Caco-2 (cell line): ENCODE measurements at places on chromosomes 16 and 17. TPM values are rescaled to one million over a fixed set of nuclear protein-coding genes. Genes with fewer than 3 reads are reported as not detected.

GRCh38 chr17:40565769-40566409 is 617 bp upstream of the CCR7 start:
- no peak for DNase-seq

GRCh38 chr16:48276102-48276501 is 28.8 kb upstream of the ABCC11 start:
- no peak for DNase-seq

DNA sequence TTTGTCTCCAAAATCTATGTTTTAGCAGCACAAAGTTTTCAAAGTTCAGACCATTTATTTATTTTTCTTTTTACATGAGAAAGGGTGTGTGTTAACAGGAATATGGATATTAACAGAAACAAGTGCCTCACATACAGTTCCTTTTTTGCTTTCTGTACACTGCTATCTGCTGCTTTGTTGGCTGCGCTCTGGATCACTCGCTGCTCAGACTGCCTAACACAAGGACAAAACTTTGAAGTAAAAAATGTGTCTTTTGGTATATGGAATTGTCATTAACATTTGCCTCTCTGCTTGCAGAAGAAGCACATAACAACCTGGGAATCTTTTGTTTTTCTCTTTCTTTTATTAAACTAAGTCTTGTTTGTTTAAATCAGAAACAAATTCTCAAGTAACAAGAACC is 262.8 kb downstream of the ZFHX3 start:
- no peak for DNase-seq

DNA sequence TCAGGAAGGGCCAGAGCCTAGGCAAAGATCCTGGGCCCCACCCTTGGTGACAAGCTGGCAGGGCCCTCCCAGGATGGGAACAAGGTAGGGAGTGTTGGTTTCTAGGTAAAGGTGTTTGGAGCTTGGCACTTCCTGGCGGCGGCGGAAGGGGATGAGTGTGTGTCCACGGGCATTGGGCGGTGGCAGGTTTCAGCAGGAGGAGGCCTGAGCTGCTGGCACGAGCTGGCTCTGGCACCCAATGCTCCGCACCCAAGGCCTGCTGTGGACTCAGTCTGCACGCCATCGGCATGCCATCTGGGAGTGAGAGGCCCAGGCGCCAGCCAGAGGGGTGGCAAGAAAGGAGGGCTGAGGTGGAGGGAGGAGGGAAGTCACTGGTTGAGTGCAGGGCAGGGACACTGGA is 46.9 kb upstream of the TAC4 start:
- DNase-seq, result no peak

- DNase-seq, result no peak
Measured at GRCh38 chr16:23952128-23952970, 116.6 kb downstream of the PRKCB start.

GRCh38 chr17:43468691-43469139 is 15.1 kb upstream of the DHX8 start:
- no peak for DNase-seq

GRCh38 chr16:12079412-12079965 is 103.0 kb downstream of the SNX29 start:
- no peak for DNase-seq

GRCh38 chr17:27944546-27945332 is 51.6 kb upstream of the LYRM9 start:
- no peak for DNase-seq

DNA sequence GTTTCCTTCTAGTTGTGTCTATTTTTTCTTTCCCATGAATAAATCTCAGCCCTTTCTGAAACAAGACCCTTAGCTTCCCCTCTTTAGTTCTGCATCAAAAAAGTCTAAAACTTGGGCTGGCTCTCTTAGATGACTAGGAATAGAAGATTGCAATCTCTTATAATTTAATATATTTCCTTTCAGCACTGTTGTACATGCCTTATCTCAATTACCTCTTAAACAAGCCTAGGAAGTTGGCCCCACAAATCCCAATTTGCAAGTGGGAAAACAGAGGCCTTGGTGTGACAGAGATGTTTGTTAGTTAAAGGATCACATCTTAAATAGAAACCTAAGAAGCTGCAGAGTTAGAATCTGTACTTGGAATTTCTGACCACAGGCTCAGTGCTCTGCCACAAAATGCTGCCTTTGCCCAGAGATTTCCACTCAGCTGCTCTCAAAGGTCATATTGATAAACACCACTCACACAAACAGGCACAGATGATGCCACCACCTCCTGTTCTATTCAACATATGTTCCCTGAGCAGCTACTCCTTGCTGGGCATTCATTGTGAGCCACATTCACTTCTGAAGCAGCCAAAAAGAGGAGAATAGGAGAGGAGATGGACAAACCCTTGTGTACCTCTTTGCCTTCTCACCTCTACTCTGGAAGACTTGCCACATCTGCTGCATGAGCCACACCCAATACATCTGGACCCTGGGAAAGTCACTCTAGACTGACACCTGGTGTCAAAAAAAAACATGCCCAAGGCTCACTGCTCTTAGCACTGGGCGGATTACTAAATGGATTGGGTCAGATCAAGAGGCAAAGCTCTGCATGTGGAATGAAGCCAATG is 5.5 kb downstream of the CCDC182 start:
- DNase-seq, result no peak

DNA sequence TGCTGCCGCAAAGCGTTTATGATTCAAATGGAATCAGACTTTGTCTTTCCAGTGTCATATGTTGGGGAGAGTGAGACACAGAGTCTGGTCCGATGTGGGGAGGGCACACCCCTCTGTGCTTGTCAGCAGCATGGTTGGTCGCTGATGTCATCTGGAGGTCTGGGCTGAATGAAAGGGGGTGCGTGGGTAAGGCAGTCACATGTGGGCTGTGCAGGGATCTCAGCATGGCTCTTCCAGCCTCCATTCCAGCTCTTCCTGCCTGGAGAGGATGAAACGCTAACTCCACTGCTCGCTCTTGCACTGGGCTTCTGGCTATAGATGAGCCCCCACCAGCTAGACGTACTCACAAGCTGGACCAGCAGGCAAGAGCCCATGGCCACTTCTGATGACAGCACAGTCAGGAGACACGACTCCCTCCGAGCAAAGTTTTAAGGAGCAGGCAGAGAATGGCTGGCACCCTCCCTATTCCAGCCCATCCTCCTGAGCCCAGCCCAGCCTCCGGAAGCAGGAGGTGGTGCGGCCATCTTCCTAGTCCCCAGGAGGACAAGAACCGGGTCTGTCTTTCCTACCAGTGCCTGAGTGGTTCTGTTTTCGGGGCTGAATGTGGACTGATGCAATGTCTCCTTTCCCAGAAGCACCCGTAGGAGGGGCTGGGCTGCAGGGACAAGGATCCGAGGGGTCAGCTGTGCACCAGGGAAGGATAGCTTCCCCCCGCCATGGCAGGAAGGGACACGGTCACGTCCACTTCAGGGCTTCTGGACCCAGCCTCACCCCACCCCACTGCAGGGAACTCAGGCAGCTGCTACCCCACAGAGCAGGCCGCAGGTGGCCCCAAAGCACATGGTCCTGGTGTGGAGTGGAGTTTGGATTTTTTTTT is 41.5 kb upstream of the CBFA2T3 start:
- no peak for DNase-seq

GRCh38 chr17:46722662-46723285 is 95.7 kb downstream of the WNT3 start:
- no peak for DNase-seq

GRCh38 chr16:86158688-86159360 is 259.9 kb downstream of the IRF8 start:
- no peak for DNase-seq

DNA sequence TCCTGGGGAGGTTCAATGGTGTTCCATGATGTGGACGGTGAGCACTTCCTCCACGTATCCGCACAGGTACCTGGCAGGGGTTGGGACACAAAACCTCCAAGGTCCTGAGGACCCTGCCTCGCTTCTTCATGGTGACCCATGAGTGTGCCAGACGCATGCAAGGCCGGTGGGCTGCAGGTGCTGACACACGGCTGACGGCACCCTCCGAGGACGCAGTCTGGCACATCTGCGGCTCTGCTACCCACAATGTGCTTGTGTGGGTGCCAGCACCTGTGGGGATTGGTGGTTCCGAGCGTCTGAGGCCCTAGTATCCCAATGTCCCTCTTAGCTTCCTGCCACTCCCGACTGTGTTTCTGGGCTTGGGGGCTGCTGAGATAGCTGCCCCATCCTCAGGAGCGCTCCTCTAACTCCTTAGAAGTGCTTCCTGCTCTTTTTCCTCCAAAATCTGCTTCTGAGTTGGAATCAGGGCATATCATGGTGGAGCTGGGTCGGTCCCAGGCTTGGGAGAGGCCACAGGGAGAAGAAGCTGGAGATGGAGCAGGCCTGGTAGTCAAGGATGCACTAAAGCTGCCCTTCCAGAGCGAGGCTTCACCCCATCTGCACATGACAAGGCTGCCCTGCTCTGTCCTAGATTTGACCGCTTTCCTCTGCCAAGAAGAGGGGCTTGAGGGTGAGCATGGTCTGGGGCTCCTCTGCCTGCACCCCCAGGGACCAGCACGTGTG is 1.6 kb downstream of the CYGB start:
- no peak for DNase-seq

GRCh38 chr17:31008374-31009041 is 37.7 kb downstream of the RNF135 start:
- DNase-seq, result peak; percentile 67

DNA sequence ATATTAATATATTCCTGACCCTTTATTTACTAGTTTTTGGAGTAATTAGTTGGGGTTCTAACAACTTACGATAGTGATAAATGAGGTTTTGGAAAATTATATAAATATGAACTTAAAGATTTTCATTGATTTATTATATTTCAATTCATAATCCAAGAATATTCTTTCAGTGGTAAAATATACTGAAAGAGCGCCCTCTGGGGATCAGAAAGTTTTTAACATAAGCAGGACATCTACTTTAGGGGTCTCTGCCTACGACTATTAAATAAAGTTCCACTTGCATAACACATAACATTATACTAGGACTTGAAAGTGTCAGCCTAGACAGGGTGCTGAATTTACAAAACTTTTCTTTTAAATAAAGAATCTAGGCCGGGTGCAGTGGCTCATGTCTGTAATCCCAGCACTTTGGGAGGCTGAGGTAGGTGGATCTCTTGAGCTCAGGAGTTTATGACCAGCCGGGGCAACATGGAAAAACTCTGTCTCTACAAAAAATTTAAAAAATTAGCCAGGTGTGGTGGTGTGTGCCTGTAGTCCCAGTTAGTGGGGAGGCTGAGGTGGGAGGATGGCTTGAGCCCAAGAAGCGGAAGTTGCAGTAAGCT is 15.6 kb downstream of the RFWD3 start:
- DNase-seq, result no peak

DNA sequence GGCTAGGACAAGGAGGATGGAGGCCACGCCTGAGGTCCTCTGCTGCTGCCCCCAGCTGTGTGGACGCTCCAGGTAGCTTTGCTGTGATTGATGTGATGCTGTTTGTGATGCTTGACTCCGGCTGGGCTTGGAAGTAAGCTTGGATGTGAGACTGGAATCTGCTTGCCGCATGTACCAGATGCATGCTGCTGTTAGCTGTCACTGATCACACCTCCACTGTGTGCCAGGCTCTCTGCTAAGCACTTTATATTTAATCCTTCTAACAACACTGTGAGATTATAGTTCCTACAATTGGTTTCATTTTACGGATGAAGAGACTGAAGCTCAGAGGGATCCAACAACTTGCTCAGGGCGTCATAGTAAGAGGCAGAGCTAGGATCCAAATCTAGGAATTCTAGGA is 23.5 kb downstream of the SNX29 start:
- DNase-seq, result no peak

Gene RRAD
- total RNA-seq, result 0.53 and 1.1 TPM in 2 replicates

Gene ZPBP2
- not detected in 2 replicates for total RNA-seq

Gene FBXO39
- not detected in 2 replicates for total RNA-seq

Gene GCGR
- 0.91 and 1.0 TPM in 2 replicates for total RNA-seq

Gene ABCC12
- not detected in 2 replicates for total RNA-seq
